ENCODE measurements at places on chromosomes 13 and 19.

GRCh38 chr19:55352040-55352439 is 2.5 kb downstream of the COX6B2 start:
- no peak for DNase-seq

GRCh38 chr13:97125810-97126738 is 96.1 kb upstream of the MBNL2 start:
- DNase-seq = no peak

- DNase-seq = no peak
These were observed 15.0 kb downstream of the DAZAP1 start for GRCh38 chr19:1422360-1422759.

DNA sequence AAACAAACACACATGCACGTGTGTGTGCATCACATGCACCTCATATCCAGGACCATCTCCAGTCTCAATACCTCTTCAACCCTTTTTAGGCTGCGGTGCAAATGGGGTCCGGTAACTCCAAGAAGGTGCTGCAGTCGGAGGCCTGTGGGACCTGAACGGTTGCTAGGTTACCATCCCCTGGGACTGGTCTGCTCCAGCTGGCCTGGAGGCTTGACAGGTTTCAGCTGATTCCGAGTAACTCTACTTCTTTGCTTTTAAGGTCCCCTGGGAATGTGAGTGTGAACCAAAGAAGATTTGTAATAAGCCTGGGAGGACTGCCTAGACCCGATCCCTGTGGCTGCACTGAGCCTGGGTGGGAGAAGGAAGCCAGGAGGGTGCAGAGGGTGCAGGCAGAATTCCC is 117.5 kb downstream of the CCNA1 start:
- DNase-seq = no peak

- DNase-seq = no peak
These were observed 403 bp upstream of the SIAH3 start for GRCh38 chr13:45851956-45852355.

GRCh38 chr13:43303033-43303729 is 279.8 kb downstream of the DNAJC15 start:
- DNase-seq = no peak

DNA sequence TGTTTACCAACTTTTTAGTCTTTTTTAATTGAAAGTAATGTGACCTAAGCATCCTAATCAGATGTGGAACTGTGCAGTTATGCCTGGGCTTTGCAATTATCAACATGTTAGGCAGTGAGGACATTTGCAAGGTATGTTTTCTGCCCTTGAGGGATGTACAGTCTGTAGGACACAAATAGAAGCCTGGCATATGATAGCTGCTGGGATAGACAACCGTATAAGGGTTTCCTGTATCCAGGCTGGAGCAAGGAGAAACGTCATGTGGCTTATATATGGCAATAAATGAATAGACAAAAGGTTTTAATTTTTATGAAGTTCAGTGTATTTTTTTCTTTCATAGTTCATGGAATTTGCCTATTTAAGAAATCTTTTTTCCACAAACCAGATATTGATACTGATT is 2.0 kb upstream of the VPS36 start:
- DNase-seq = no peak

DNA sequence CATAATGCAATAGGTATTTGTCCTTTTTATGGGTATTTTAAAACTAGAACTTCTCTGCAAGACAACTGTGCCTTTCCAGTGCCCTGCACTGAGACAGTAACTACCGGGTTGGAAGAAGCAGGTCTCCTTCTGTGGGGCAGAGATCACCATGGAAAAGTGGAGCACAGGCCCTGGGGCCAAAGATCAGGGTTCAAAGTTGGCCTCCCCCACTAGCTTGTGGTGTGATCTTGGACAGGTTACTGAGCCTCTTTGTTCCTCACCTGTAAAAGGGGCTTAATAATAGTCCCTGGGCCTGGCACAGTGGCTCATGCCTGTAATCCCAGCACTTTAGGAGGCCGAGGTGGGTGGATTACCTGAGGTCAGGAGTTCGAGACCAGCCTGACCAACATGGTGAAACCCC is 68.3 kb downstream of the CEBPG start:
- DNase-seq = no peak

DNA sequence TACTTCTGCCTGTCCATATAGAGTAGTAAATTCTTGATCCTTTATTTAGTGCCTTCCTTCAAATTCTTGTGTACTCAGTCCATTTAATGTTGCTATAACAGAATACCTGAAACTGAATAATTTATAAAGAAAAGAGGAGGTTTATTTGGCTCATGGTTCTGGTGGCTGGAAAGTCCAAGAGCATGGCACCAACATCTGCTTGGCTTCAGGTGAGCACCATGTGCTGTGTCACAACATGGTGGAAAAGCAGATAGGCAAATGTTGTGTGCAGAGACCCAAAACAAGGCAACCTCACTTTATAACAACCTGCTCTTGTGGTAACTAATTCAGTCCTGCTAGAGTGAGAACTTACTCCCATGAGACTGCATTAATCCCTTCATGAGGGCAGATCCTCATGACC is 195.3 kb downstream of the LMO7 start:
- no peak for DNase-seq

GRCh38 chr13:63490149-63490548 is 2074.5 kb upstream of the PCDH20 start:
- DNase-seq = no peak

- DNase-seq = no peak
These were observed 340.7 kb downstream of the MTUS2 start for GRCh38 chr13:29160862-29161261.

DNA sequence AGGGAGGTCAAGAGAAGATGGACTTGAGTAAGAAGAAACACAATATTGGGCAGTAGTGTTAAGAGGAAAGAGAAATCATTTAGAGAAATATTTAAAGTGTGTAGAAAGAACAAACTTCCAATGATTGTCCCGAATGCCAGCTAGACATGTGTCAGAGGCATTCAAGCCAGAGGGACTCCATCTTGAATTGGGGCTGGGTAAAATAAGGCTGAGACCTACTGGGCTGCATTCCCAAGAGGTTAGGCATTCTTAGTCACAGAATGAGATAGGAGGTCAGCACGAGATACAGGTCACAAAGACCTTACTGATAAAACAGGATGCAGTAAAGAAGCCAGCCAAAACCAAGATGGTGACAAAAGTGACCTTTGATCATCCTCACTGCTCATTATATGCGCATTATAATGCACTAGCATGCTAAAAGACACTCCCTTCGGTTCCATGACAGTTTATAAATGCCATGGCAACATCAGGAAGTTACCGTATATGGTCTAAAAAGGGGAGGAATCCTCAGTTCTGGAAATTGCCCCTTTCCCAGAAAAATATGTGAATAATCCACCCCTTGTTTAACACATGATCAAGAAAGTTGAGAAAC is 127.0 kb upstream of the IPO5 start:
- DNase-seq = no peak

GRCh38 chr13:45292176-45292575 is 48.8 kb downstream of the TPT1 start:
- no peak for DNase-seq

- no peak for DNase-seq
These were observed 2.2 kb upstream of the DIRAS1 start for GRCh38 chr19:2723345-2723715.

GRCh38 chr19:752652-753517 is 2.0 kb downstream of the MISP start:
- no peak for DNase-seq

GRCh38 chr19:18828786-18829185 is 3.0 kb upstream of the UPF1 start:
- no peak for DNase-seq

GRCh38 chr19:18701250-18701608 is 17.7 kb downstream of the CRTC1 start:
- DNase-seq = no peak

GRCh38 chr13:78787190-78787589 is 128.2 kb upstream of the OBI1 start:
- DNase-seq = no peak

DNA sequence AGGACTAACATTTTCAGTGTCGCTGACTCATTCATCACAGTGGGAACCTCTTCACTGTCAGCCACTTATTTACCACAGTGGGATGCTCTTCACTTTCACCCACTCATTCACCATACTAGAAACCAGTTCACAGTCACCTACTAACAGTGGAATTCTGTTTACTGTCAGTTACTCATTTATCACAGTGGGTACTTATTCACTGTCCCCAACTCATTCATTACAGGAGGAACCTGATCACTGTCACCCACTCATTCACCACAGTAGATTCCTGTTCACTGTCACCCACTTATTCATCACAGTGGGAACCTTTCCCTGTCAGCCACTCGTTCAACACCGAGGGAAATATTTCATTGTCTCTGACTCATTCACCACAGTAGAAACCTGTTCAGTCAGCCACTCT is 10.1 kb upstream of the ZNF85 start:
- DNase-seq = no peak

DNA sequence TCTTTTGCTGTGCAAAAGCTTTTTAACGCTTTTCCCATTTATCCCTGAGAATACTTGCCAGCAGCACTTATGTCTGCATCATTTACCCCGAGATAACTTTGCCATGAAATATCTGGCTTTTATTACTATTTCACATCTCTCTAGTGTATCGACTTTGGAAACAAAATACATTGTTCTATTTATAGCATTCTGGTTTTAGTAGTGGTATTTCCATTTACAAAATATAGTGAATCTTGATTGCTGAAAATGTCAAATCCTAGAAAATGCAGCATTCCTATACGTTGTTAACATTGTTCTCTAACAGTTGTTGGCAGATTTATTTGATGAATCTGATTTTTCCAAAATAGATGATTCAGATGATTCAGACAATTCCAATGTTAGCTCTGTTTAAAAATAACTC is 189.3 kb upstream of the SPRY2 start:
- no peak for DNase-seq

DNA sequence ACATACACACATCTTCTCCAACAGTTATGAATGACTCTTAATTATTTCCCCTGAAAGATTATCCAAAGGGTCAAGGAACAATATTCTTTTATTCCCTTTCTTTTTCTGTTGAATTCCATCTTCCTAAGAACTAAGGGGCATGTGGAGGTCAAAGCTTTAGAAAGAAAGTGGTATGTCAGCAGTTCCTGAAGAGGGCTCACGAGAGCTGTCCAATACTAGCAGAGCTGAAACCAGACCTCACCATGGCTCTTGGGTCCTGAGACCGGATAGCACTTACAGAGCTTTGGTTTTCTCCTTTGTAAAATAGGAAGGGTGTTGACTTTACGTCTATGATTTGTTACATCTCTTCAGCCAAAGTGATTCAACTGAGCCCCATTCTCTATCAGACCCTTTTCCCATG is 109.8 kb upstream of the FREM2 start:
- no peak for DNase-seq

DNA sequence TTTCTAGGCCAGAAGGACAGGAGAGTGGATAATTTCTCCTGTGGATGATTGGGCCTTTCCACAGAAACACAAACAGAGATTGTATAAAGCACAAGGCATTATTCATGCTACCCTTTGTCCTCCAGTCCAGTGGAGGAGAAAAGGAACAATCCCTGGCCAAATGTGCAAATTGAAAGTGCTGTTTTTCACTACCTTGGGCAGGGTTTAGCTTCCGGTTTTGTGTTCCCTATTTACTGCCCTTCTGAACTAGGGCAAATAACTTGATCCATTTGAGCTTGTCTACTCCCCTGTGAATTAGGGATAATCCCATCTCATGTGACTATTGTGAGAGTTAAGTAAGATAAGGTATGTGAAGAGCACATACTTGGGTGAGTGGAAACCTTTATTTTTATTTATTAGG is 13.3 kb downstream of the PDX1 start:
- no peak for DNase-seq

GRCh38 chr13:42279986-42280385 is 8.0 kb downstream of the AKAP11 start:
- DNase-seq = no peak

DNA sequence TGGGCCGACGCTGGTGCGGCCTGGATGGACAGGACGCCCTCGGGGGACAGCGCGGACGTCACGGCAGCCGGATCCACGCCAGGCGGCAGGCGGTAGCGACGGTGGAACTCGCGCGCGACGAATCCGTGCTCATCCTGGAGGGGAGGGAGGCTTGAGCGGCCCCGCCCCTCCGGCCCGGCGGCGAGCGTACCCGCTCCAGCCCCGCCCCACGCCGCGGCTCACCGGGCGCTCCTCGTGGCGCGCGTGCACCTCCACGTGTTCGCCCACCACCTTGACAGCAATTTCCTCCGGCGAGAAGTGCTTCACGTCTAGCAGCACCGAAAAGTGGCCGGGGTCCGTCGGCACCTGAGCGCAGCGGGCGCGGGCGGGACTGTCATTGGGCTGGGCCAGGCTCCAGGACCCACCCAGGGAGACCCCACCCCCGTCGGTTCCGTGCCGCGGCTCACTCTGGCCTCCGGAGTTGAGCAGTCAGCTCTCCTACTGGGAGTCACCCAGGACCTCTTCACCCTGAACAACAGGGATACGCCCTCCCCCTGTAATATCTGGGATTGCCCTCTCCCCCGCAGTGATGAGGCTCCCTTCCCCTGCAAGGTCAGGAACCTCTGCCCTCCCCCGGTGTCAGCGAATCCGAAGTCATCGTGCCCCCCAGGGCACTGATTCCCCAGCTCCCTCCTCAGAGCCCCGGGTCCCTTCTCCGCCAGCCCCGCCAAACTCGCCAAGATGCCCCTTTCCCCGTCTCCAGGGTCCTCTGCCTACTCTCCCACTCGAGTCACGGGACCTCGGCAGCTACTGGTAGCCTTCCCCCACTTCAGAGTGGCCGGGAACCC is 1.1 kb downstream of the HSPB6 start:
- peak; percentile 57 for DNase-seq

- no peak for DNase-seq
These were observed 39.4 kb upstream of the KATNAL1 start for GRCh38 chr13:30346789-30347167.

GRCh38 chr19:6518145-6518911 is 12.5 kb upstream of the TNFSF9 start:
- no peak for DNase-seq

Data from T-helper 17 cell (primary cell).